PC-9 (cell line): ENCODE measurements at places on chromosomes 5 and 9.

- DNase-seq: no peak
- no peaks in the 10 kb centered on the region for H3K27me3 ChIP-seq
- no peak overlapping the region for H3K4me3 ChIP-seq
- H3K36me3 ChIP-seq: no peaks in the 10 kb centered on the region
Observed at GRCh38 chr5:17304282-17304681, 86.9 kb downstream of the BASP1 start.

- no peak for DNase-seq
- no peaks in the 10 kb centered on the region for H3K27me3 ChIP-seq
- no peak overlapping the region for H3K4me3 ChIP-seq
- H3K27ac ChIP-seq: no peak overlapping the region
- no peaks in the 10 kb centered on the region for H3K4me1 ChIP-seq
Observed at GRCh38 chr5:124370601-124371000, 375.8 kb downstream of the ZNF608 start.

DNA sequence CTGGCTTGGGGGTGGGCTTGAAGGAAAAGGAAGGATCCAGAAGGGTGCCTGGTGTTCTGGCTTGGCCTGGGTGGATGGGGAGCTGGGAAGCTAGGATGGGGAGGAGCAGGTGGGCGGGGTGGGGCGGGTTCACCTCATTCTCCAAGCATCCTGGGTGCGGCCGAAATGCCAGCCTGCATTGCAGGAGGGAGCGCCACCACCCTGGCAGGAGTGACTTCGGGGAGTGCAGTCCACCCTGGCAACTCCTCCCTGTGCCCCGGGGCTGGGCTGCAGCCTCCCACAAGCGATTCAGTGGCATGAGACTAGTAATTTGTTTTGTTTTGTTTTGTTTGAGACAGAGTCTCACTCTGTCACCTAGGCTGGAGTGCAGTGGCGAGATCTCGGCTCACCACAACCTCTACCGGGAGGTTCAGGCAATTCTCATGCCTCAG lies 5.5 kb downstream of the TTC16 start:
- H3K27ac ChIP-seq: peak overlapping the region; percentile 61
- peak; percentile 90 for DNase-seq
- H3K36me3 ChIP-seq: no peaks in the 10 kb centered on the region
- H3K4me1 ChIP-seq: peaks cover 16% of the 10 kb centered on the region
- no peaks in the 10 kb centered on the region for H3K27me3 ChIP-seq

DNA sequence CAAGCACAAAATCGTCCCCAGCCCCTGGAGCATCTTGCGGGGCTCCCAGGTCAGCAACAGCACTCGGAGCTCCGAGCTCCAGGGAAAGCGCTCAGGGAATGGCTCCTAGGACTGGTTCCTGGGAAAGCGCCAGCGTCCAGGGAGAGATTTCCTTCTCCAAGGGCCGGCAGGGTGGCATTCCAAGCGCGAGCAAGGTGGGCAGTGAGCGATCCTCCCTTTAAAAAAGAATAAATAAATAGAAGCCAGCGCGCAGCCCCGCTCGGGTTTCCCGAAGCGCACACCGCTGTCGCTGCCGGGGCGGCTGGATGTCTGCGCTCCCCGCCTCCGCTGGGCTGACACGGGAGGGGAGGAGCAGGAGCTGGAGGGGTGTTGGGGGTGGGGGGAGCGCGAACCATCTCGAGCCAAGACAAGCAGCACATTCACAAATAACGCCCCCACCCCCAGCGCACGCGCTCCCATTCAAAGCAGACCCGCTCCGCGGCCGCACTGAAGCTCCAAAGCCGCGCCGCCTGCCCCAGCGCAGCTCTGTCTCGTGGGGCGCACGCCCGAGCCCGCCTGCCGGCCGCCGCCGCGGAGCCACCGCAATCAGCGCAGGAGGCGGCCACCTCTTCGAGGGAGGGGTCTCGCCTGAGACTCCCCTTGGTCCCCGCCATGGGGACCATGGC lies 327.4 kb downstream of the SH3GL2 start:
- H3K4me3 ChIP-seq: no peak overlapping the region
- H3K27me3 ChIP-seq: peaks cover 3% of the 10 kb centered on the region; the same call in 1 of the 2 replicates
- no peaks in the 10 kb centered on the region for H3K4me1 ChIP-seq
- DNase-seq: no peak

- H3K4me3 ChIP-seq: no peak overlapping the region
- H3K4me1 ChIP-seq: no peaks in the 10 kb centered on the region
- H3K27ac ChIP-seq: no peak overlapping the region
Observed at GRCh38 chr5:7683753-7684152, 167.2 kb downstream of the CFAP90 start.

DNA sequence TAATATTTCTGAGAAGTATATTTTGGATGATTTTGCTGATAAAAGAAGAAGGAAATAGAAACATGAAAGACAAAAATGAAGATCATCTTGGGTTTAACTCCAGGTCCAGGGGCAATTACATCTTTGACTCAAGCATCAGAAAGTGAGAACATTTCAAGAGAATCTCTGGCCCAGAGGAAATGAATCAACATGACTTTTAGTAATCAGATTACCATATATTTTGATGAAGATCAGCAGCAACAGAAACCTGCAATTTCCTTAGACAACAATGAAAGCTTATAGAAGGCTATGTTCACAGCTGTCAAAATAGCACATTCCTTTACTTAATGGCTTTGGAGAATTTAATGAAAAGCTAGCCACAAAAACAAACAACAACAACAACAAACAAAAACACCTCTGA lies 638.1 kb downstream of the EFNA5 start:
- no peaks in the 10 kb centered on the region for H3K27me3 ChIP-seq
- H3K27ac ChIP-seq: no peak overlapping the region
- no peak for DNase-seq
